Memory B cell (primary cell): ENCODE measurements at places on chromosomes 16 and 17.

DNA sequence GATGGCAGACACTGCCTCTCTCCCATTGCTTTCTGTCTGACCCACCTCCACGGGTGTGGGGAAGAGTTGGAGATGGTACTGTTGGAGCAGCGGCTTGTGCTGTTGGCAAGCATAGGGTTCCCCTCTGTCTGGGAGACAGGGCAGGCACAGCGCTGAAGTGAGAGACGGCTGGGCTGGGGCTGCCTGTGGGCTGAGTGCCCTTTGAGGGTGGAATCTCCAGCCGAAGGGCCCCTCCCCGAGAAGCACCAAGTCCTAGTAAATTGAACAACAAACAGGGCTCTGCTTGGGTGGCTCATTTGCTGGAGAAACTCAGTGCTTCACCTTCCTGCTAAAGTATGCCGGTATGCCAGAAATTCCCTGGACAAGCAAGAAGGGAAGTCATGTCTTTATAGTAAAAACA is 79.7 kb downstream of the KSR1 start:
- DNase-seq, result no peak

DNA sequence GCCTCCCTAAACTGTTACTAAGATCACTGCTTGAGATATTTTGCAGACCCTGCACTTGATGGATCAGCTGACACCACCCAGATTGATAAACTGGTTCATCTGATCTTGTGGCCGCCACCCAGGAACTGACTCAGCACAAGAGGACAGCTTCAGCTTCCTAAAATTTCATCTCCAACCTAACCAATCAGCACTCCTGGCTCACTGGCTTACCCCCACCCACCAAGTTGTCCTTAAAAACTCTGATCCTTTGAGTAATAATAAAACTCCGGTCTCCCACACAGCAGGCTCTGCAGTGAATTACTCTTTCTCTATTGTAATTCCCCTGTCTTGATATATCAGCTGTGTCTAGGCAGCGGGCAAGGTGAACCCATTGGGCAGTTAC is 174.8 kb downstream of the UTP18 start:
- DNase-seq, result no peak

GRCh38 chr16:49748322-49748721 is 107.6 kb downstream of the ZNF423 start:
- DNase-seq, result no peak

- DNase-seq, result no peak
Observed at GRCh38 chr16:19522397-19522732, 467 bp upstream of the GDE1 start.

GRCh38 chr16:17367036-17367435 is 103.7 kb downstream of the XYLT1 start:
- DNase-seq, result peak; percentile 32

DNA sequence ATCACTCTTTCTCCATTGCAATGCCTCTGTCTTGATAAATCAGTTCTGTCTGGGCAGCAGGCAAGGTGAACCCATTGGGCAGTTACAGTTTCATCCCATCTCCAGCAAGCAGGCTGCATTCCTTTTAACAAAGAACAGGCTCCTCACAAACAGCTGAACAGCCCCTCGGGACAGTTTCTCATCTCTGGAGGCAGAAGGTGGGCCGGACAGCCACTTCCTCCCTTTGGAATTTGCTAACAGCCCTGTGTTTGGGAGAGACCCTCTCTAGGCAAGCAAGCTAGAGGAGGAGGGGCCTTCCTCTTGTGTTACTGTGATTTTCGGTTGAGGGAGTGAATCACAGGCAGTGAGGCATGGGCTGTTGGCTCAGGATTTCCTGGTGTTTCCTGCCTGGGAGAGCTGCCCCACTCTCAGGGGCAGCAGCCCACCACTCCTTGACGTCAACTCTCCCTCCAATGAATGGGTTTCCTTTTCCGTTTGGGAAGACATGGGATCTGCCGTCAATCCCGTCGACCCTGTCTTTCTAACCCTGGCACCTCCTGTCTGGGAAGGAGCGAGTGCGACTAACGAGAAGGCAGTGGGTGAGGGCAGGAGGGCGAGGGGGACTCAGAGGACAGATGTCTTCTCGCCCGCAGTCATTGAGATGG is 3.7 kb upstream of the PGS1 start:
- DNase-seq, result no peak

DNA sequence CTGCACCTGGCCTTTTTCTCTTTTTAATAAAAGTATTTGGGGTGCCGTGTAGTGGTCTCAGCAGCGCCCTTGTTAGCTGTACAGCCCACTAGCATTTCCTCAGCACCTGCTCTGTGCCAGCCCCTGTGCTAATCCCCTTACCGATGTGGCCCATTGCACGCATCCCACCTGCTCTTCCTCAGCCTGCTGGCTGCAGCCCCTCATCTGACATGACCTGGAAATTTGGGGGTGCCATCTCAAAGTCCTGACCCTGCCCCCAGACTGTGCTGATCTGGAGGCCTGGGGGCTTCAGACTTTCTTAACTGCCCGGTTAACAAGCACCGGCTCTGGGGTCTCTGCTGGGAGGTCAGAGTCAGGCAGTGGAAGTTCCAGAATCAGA is 10.4 kb downstream of the GPRC5C start:
- no peak for DNase-seq

- no peak for DNase-seq
Observed at GRCh38 chr16:72947379-72948237, 100.3 kb downstream of the ZFHX3 start.

DNA sequence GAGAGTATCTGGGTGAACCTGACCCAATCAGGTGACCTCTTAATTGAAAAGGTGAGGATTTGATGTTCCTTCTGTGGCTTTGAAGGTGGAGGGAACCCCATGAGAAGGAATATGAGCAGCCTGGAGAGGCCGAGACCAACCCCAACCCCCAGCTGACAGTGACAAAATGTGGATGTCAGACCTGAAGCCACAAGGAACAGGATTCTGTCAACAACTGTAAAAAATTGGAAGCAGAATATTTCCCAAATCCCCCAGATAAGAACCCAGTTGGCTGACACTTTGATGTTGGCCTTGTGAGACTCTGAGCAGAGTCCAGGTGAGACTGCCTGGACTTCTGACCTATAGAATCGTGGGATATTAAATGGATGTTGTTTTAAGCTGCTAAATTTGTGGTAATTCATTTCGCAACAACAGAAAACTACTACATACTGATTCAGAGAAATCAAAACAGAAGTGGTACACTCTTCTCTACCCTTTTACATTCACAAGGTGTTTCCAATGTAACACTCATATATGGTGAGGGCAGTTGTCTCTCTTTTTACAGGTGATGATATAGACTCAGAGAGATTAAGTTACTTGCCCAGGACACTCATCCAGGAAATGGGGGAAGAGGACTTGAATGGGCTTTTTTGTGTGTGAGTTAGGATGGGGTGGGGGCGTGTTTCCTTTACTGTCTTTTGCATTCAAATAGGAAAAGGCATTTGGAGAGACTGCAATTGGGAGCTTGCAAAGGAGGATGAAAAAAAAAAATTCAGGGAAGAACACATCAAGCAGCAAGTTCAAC is 29.8 kb upstream of the SALL1 start:
- no peak for DNase-seq

DNA sequence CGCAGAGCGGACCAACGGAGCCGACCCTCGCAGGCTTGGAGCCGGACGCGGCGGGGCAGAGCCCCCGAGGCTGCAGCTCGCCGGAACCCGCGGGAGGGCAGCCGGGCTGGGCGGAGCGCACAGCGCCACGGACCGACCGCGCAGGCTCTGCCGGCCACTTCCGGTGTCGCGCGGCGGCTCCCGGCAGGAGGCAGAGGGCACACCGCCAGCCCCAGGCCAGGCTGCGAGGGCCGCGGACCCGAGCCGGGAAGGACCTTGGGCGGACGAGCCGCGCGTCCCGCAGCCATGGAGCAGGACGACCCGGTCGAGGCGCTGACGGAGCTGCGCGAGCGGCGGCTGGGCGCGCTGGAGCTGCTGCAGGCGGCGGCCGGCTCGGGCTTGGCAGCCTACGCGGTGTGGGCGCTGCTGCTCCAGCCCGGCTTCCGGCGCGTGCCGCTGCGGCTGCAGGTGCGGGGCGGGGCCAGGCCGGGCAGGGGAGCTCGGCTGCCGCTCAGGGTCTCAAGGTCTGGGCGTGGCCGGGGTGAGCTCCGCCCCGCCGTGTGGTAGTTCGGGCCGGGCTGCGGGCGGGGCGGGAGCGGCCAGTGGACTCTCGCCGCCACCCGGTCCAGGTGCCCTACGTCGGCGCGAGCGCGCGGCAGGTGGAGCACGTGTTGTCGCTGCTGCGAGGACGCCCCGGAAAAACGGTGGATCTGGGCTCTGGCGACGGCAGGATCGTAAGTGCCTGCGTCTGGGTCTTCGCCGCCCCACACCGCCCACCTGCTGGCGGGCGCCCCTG is at the start of gene ANTKMT:
Gene ANTKMT (plus strand): TSS at position 157 of the 775 bp plus-strand sequence. CDS start 129 bp downstream, at position 286.
- peak; percentile 87 for DNase-seq

DNA sequence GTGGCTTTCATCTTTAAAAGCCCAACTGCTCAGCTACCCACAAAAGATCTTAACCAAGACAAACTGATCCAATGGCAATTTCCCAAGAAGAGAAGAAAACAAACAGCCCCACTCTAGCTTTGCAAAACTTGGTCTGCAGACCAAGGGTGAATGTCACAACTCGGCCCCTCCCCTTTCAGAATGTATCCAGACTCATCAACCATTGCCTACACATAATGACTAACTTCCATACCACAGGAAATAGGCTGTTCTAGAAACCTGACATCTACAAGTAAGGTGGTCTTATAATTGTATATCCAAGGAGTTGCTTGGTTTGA is 16.0 kb downstream of the DCUN1D3 start:
- DNase-seq, result no peak

DNA sequence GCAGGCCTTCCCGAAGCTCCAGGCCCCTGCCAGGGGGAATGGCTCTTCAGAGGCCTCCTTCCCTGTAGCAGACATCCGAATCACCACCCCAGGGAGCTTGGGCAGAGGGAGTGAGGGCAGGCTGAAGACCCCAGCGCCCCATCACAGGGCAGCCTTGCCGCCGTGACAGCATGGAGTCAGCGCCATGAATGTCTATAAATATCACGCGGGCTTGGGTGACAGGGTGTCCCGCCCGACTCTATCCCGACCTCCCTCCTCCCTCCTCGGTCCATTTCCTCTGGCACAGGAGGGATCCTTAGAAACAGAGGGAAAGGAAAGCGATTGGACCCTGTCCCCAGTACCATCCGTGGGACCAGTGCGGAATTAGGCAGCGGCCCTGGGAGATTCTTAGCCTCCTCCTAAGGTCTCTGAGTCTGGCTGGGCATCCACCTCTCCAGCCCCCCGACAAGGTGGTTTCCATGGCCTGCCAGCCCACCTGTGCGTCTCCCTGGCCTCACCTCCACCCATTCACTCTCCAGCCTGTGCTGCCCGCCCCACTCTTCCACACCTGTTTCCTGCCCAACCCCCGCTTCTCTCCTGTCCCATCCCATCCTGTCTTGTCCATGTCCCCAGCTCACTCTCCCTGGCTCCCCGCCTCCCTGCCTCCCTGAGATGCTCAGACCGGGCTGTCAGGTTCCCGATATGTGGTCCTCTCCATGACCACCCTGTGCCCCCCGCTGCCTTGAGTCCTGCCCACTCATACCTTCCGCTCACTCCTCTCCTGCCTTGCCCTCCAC is 5.1 kb downstream of the ATP2A1 start:
- DNase-seq, result no peak

DNA sequence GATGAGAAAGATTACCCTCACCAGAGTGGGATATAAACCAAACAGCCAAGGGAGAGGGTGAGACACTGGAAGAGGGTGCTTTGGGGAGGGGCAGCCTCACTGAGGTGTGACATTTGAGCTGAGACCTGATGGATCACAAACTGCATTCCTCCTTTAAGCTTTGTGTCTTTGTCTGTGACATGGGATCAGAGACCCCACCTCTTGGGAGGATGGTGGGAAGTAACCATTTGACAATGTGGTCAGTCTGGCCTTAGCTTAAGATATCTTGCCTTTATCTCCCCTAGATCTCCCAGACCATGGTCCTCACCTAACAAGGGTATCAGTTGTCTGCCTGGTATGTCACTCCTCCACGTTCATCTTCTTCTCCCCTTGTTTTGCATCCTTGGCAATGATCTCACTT is 163.4 kb downstream of the SHISA9 start:
- no peak for DNase-seq

- DNase-seq, result no peak
Observed at GRCh38 chr17:36197387-36197703, 787 bp upstream of the CCL3L1 start.
